GF-D8 (cell line): ENCODE measurements at places on chromosomes 13 and 19.
A peak's percentile ranks its signal among the peaks of the same experiment; 100 is the strongest.

DNA sequence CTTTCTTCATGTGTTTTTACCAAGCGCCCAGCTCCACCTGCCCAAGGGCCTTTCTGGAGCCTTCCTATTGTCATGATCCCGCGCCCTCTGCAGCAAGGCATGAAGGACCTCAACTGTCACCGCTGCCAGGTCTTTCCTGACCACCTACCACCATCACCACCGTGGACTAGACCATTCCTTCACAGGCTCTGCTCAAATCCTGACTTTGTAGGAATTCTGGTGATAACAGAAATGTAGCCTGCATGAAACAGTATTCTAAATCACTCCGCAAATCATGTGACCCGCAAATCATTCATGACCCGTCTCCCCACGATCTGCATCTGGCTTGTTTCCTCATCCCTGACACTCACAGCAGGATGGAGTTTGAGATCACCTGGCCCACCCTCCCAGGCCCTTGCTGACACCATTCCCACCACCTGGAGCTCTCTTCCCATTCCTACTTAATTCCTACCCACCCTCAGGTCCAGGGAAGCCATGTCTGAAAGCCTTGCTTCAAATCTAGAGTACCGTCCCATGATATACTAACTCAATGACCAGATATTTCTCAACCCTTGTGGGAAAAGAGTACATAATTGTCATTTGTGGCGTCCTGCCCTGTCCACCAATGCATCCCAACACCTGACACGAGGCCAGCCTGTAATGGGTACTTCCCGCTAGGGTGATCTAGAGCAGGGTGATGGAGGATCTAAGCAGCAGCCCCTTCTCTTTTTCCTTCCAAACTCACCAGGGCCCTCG lies 1.3 kb downstream of the UBE2S start:
- no peak for DNase-seq

DNA sequence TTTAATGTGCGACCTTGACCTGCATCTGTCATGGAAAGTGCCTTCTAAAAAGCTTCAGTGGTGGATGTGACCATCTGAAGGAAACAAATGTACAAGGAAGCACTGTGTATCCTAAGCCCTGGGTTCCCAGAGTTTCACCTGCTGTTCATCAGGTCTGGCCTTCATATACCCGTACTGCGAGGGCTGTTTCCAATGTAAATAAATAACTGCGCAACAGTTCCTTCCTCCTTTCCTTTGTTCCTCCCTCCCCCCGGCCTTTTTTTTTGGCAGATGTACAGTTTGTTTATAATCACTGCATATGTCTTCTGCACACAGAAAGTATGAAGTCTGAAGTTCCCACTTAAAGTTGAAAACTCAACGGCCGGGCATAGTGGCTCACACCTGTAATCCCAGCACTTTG lies 5.2 kb downstream of the FAAP24 start:
- DNase-seq: peak; percentile 72

DNA sequence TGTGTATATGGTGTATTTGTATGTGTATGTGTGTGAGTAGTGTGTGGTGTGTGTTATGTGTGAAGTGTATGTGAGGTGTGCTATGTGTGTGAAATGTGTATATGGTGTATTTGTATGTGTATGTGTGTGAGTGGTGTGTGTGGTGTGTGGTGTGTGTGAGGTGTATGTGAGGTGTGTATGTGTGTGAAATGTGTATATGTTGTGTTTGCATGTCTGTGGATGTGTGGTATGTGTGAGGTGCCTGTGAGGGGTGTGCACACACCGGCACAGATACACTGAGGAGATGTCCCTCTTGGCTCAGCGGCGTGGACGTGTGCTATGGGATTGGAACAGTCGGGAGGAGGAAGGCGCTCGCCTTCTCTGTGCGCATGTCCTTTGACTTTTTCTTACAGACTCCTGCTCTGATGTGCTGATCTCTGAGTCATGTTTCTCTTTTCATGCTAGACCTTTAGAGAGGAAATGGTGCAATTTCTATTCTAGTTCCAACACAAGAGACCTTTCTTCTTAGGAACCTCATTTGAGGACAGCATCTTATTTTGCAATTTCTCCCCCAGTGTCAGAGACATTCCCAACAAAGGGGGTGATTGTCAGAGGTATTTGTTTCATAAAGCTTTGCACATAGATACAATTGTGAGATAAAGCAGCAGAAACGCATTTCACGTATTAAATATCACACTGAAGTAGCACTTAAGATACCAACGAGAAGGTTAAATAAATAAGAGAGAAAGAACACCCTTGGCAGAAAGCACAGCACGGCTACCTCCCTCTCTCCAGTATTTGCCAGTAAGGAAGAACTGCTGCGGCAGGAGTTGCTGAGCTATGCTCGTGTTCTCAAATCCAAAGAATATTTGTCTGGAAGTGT lies 11.3 kb upstream of the TNFRSF19 start:
- peak; percentile 81 for DNase-seq

DNA sequence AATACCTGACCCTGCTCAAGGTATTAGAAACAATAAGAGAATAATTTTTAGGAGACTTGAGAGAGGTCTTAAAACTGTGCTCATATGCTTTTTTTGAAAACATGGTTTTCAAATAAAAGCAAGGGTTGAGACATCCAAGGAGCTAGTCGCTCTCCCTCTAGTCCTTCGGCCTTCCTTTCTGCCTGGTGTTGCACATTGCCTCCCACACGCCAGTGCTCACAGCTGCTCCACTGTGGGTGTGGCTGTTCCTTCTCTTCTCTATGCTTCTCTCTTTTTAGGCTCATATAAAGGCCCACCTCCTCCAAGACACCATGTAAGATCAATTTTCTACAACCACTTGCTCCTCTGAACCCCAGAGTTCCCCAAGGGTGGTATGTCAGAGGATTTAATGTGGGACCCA lies 352.6 kb downstream of the ENOX1 start:
- no peak for DNase-seq

DNA sequence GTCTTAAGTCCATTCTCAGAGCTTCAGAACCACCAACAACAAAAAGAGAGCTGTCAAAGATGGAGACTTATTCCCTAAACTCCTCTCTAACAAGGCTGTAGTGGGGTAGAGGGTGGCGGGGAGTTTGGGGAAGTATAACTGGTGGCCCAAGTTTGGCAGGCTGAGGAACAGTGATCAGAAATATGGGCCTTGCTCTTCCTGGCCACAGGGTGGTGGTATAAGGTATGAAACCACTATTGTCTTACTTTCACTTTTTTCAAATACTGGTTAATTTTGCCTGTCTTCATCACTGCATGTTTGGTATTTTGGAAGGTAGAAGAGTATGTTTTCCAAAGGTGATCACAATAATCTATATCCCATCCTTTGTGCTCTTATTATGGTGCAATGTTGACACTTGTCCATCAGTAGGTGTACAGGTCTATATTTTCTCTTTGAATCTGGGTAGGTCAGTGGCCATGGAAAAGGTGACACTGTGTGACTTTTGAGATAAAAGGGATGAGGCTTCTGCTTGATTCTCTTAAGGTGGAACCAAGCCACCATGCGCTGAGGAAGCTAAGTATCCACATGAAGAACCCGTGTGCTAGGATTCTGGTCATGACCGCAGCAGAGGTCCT lies 23.2 kb upstream of the GPC5 start:
- no peak for DNase-seq

DNA sequence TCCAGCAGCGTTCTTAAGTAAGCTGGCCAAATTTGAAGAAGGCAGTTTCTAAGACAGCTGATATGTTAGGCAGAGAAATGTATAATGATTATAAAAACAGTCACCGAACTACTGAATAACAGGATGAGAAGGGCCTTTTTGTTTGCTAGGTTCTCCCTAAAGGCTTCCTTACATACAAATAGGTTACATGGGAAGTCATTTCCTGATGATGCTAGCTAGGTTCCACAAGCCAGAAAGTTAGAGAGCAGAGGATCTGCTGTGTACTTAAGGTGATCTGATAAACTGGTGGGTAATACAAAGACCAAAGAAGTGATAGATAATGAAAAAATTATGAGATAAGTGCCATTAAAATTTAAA lies 139.7 kb downstream of the VWA8 start:
- no peak for DNase-seq

- DNase-seq: peak; percentile 20
Observed at GRCh38 chr19:18202778-18203407, 949 bp downstream of the RAB3A start.

DNA sequence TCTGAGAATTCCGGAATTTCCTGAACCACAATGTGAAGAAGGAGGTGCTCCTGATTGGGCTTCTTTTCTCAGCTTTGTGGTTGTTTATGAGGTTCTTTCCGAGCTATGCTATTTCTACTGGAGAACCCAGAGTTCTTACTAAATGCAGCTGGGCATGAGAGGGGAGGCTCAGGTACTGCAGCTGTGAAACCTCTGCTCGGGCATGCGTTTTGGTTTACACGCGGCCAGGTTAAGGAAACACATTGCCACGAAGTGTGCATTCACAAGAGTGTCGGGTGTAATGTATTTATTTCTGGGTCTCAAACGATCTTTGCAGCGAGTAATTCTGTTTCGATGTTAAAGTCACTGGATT lies 661 bp upstream of the MIR17HG start:
- peak; percentile 37 for DNase-seq

GRCh38 chr19:17327654-17328516 lies 6.8 kb downstream of the ANO8 start:
- no peak for DNase-seq

DNA sequence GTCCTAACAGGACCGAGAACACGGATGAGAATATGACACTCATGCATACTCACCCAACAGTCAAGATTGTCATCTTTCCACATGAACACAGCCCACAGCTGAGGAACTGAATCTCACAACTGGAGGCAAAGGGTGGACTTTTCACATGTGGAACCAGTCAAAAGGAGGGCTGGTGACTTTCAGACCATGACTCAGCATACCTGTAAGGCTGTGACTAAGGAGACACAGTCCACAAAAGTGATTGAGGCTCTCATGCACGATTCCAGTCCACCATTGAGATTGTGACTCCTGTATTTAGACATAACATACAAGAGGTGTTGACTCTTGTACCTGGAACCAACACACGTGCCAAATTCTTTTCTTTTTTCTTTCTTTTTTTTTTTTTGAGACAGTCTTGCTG lies 40.0 kb downstream of the ZNF729 start:
- DNase-seq: no peak

DNA sequence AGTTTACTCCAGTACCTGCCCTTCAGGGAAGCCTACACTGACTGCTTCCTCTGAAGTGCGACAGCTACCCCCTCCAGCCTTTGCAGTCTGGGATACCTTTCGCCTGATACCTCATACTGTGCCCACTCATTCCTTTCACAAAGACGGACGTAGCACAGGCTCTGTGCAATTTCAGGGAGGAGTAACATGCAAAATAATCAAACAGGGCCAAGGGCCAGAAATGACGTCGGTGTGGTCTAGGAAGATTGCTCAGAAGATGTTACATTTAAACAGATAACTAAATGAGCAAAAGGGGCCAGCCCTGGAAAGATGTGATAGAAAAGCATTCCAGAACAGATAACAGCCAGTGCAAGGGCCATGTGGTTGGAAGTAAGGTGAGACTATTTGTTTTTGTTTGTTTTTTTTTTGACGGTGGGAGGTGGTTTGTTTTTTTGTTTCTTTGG lies 6.6 kb upstream of the DDX39A start:
- DNase-seq: no peak

- DNase-seq: no peak
Observed at GRCh38 chr13:111304041-111304544, 16.3 kb upstream of the TEX29 start.

GRCh38 chr13:65915195-65915594 lies 1314.9 kb downstream of the PCDH9 start:
- no peak for DNase-seq

GRCh38 chr19:35793381-35794165 lies 18.2 kb downstream of the ARHGAP33 start:
- DNase-seq: no peak

DNA sequence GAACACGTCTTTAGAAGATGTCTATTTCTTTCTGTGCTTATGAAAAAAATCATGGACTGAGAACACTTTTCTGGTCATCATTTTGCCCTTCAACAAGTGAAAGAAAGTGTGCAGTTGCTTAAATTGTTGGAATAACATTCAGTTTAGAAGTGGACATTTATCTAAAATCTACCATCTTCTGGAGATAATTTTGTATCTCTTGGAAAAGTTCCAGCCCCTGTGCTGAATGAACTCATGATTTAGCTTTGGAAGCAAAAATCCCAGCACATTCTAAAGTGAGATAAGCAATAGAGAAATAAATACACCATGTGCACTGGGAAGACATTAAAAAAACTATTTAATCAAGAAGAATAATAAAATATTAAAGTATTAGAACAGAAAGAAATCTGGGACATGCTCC lies 1420.8 kb upstream of the SLC10A2 start:
- DNase-seq: no peak

DNA sequence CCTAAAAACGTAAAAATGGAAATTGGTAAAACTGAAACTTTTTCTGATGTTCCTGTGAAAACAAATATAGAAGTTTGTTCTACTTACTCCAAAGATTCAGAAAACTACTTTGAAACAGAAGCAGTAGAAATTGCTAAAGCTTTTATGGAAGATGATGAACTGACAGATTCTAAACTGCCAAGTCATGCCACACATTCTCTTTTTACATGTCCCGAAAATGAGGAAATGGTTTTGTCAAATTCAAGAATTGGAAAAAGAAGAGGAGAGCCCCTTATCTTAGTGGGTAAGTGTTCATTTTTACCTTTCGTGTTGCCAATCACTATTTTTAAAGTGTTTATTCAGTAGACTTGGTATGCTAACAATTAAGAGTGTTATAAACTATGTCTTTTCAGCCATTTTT lies 25.6 kb downstream of the BRCA2 start:
- DNase-seq: peak; percentile 42

- no peak for DNase-seq
Observed at GRCh38 chr13:28044608-28045007, 55.8 kb downstream of the FLT3 start.

GRCh38 chr13:98648141-98648540 lies 71.2 kb upstream of the STK24 start:
- no peak for DNase-seq

DNA sequence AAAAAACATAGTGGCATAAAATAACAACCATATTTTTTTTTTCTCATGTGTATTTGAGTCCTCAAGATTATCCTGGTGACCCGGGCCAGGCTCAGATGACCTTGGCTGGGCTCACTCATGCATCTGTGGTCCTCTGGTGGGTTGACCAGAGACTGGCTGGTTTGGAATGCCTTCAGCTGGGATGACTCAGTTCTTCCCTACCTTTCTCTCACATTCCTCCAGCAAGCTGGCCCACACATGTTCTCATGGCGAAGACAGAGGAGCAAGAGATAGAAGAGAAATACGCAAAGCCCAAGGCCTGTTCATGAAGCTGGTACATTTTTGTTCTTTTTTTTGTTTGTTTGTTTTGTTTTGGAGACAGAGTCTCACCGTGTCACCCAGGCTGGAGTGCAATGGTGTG lies 14.3 kb upstream of the ZNF541 start:
- no peak for DNase-seq

GRCh38 chr13:111372651-111373425 lies 52.4 kb downstream of the TEX29 start:
- peak; percentile 85 for DNase-seq
